ENCODE measurements at places on chromosomes 12 and 14.

DNA sequence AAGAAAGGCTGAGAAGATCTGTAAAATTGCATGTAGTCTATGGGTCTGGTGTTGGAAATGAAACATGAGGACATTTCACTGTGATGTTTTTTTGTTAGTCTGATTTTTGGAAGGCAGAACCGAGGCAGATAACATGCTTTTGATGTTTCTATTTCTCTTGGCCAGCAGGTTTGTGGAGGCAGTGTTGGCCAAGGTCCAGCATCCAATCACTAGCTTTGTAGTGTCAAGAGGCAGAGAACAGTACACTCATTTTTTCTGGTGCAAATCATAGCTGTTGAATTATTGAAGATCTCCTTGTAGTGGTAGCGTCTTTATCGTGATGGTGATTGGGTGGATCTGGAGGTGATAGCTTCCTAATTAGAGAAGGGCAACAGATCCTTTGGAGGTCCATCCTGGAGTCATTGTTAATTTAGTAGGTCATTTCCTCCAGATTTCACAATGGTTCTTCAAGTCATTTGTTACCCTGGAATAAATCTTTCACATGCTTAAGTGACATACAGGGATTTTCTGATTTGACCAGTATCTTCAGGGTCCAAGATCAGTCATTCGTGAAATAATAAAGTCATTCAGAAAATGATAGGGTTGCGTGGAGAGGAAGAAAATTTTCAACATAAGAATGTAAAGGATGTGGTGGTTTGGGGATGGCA lies 252.4 kb upstream of the CPNE8 start:
- no peak for DNase-seq

- DNase-seq: no peak
Observed at GRCh38 chr12:8596561-8596960, 16.1 kb downstream of the AICDA start.

DNA sequence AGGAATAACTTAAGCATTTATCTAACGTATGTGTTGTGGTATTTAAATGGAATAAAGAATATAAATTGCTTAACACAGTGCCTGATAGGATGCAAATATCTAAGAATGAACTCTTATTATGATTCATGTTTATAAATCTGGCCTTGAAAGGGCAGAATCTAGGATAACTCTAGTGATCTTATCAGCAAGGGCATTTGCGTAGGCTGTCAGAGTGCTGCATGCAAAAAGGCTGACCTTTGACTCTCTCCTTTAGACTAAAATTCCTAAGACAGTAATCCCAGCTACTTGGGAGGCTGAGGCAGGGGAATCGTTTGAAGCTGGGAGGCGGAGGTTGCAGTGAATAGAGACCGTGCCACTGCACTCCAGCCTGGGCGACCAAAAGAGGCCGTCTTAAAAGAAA lies 31.3 kb upstream of the ANP32D start:
- no peak for DNase-seq

- DNase-seq: no peak
Observed at GRCh38 chr12:93704122-93704521, 26.9 kb downstream of the CRADD start.

DNA sequence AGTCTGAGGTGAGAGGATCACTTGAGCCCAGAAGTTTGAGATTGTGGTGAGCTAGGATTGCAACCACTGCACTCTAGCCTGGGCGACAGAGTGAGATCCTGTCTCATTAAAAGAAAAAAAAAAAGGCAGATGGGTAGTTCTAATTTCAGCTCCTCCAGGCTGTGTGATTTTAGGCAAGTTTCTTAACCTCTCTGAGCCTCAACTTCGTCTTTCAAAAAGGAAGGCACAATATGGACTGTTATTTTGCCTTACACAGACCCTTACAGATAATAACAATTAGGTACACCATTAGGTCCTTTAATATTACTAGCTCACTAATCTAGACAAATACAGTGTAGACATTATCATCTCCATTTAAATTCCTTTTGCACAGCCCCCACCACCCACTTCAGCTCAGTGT lies 4.8 kb upstream of the CCDC177 start:
- no peak for DNase-seq

GRCh38 chr12:51493281-51493680 lies 68.7 kb downstream of the SLC4A8 start:
- DNase-seq: no peak

- peak; percentile 28 for DNase-seq
Observed at GRCh38 chr12:103779410-103780092, 61.5 kb downstream of the NT5DC3 start.
